ENCODE measurements at places on chromosomes 16 and 17. TPM values are rescaled to one million over a fixed set of nuclear protein-coding genes. Genes with fewer than 3 reads are reported as not detected.

DNA sequence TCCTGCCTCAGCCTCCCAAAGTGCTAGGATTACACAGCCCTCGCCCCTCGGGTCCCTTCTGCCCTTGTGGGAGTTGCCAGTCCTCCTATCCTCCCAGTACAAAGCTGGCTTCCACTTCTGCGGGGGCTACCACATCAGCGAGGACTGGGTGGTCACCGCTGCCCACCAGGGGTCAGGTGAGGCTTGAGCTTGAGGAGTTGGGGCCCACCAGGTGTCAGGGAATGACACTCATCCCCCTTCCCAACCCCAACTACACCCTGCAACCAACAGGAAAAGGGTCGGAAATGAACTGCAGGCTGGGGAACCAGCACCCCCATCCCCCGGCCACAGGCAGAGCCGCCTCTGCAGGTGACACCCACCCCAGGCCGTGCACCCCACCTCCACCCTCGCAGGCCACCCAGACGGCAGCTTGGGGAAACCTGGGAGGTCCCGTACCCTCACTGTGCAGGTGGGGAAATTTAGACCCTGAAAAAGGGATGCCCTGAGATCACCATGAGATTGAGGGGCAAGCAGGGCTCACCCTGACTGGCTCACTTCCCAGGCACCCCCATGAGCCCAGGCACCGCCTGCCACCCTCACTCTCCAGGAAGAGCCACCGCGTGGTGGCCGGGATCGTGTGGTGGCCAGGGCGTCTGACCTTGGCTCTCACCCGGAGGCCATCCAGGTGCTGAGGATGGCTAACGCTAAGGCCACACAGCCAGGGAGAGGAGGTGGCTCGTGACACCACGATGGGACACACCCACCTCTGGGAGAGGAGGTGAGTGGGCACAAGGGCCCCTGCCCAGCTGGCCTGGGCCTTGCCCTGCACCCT is 8.0 kb downstream of the CTRB1 start:
- no peak for DNase-seq

GRCh38 chr17:3693829-3694231 is 2.1 kb downstream of the P2RX5 start:
- DNase-seq, result no peak

ERAL1 gene
- 80.2 TPM for polyA plus RNA-seq

GRCh38 chr16:964356-965035 is 6.3 kb downstream of the LMF1 start:
- no peak for DNase-seq

DNA sequence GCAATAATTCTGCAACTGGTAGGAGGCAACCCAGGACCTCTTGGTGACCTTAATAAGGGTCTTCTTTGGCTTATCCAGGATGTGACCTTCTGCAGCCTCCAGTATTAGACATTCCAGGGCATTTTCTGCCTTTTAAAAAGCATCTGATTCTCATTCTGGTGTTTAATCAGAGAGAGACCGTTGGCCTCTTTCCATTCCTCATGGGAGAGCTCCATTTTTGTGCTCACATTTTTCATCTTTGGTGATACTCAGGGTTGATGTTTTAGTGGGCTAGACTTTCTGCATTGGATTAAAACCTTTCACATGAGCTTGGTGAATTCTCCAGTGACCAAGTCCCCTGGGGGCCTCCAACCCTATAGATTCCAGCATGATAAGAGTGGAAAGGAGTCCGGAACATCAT is 150.2 kb upstream of the CACNG5 start:
- DNase-seq, result no peak

- no peak for DNase-seq
Measured at GRCh38 chr16:87432330-87432915, 40.3 kb downstream of the MAP1LC3B start.

- no peak for DNase-seq
Measured at GRCh38 chr17:78684026-78684425, 98.0 kb downstream of the CYTH1 start.

SLC35G3 gene
- polyA plus RNA-seq, result not detected

GRCh38 chr16:13178318-13178717 is 276.9 kb downstream of the SHISA9 start:
- DNase-seq, result no peak

GRCh38 chr17:4788159-4788806 is 481 bp upstream of the GLTPD2 start:
- no peak for DNase-seq

KRT31 gene
- polyA plus RNA-seq, result not detected

TBC1D3C gene
- polyA plus RNA-seq, result not detected

DNA sequence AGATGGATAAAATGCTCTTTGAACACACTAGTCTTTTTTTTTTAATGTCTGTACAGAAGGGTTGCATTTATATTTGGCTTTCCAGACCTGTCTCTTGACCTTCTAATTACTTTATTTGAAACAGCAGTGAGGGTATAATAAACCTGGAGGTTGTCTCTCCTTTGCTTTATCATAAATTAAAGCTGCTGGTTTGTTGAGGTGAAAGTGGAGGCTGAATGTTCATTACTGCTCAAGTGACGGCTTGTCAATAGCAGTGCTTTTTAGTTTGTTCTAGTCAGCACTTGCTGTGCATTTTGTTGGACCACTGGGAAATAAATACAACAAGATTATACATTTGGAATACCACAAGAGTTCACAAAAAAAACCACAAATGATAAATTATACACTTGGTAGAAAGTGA is 264.2 kb downstream of the IRX3 start:
- no peak for DNase-seq

DNA sequence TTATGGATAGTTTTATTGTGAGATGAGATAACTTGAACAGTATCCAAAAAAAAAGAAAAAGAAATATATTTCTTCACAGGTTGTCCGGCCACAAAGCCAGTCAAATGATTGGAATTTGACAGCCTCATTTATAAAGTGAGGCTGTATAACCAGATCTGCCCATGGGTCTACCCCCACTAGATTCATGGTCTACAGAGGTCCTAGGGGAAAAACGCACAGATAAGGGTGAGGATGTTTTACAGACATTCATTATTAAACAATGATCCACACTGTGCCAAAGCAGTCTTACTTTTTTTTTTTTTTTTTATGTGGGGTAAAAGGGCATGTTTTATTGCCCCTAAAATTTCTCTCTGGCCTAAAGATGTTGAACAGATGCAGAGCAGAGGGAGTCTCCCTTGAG is 1503.0 kb upstream of the CDH8 start:
- no peak for DNase-seq

KRT24 gene
- polyA plus RNA-seq, result not detected

- peak; percentile 36 for DNase-seq
Measured at GRCh38 chr16:80197741-80198201, 343.0 kb upstream of the DYNLRB2 start.

- DNase-seq, result no peak
Measured at GRCh38 chr16:85882181-85882810, 16.7 kb upstream of the IRF8 start.

GRCh38 chr16:23082161-23082788 is 67.0 kb downstream of the USP31 start:
- peak; percentile 44 for DNase-seq

DNA sequence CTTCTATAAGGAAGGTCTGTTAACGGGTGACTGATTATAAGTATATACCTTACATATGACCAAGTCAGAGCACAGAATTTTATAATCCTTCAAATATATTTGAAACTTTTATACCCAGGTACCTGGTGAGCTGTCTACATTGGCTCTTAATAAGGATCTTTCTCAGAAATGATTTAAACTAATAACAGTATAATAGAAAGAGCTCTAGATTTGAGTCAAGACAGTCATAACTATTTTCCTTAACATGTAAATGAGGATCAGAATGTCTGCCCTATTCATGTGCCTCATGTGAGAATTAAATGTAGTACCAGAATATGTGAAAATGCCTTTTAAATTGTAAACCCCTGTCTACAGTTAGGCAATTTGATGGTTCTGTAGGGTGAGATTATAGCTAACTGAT is 14.5 kb downstream of the CBFB start:
- no peak for DNase-seq

- no peak for DNase-seq
Measured at GRCh38 chr16:9039210-9039609, 52.2 kb upstream of the HAPSTR1 start.

- DNase-seq, result no peak
Measured at GRCh38 chr17:74394275-74394950, 27.1 kb downstream of the GPR142 start.

PIPOX gene
- 0.49 TPM for polyA plus RNA-seq

GRCh38 chr17:76561332-76561731 is 21.5 kb downstream of the PRCD start:
- no peak for DNase-seq

- no peak for DNase-seq
Measured at GRCh38 chr16:28182183-28182582, 29.6 kb downstream of the XPO6 start.

- DNase-seq, result no peak
Measured at GRCh38 chr17:60941028-60941427, 263.4 kb downstream of the BCAS3 start.

TP53I13 gene
- 50.5 TPM for polyA plus RNA-seq

DNA sequence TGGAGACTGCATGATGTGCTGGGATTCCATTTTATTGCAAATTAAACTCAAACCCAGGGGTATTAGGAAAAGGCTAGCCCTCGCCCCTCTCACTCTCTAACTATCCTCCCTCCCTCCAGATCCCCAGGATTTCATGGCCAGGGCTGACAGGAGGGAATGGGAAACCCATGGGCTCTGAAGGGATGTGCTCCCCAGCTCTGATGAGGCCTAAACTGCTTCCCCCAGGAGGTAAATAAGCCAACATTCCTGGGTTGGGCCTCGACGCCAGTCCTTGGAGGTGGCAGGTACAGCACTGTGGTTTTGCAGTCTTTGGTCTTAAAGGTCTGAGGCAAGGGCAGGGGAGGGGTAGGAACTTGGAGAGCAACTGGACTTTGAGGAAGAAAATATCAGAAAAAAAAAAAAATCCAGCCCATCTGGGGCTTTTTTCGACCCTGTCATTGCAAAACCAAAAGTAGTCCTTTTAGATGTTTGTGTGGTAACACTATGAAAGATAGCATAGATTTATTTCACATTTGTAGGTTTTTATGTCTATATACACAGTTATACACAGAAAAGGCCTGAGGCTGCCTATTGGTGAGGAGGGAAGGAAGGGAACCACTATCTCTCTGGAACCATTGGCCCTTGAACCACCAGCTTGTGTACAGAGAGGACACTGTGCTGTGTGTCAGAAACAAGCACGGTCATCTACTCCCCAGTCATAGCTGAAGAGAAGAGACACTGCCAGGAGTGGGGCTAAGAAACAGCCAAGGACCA is 12.0 kb downstream of the C17orf113 start:
- no peak for DNase-seq

HEATR9 gene
- polyA plus RNA-seq, result not detected

PIGS gene
- 53.3 TPM for polyA plus RNA-seq

- peak; percentile 29 for DNase-seq
Measured at GRCh38 chr16:83701494-83701893, 106.3 kb upstream of the HSBP1 start.

GRCh38 chr16:2710021-2710710 is 9.9 kb downstream of the PRSS27 start:
- DNase-seq, result no peak

- no peak for DNase-seq
Measured at GRCh38 chr17:247767-248166, 66.3 kb upstream of the DOC2B start.

GRCh38 chr17:28317099-28317965 is 1.7 kb upstream of the TMEM97 start:
- DNase-seq, result no peak

- no peak for DNase-seq
Measured at GRCh38 chr17:79050551-79050950, 24.1 kb upstream of the ENGASE start.

- peak; percentile 13 for DNase-seq
Measured at GRCh38 chr16:49348408-49349176, 25.0 kb upstream of the C16orf78 start.

- no peak for DNase-seq
Measured at GRCh38 chr17:18108401-18109312, at the start of gene MYO15A. Gene MYO15A, plus strand, starts transcription at chr17:18108756. Its CDS starts 10,045 bp downstream, at chr17:18118801.

GRCh38 chr17:5526821-5527598 is 40.6 kb downstream of the MIS12 start:
- DNase-seq, result peak; percentile 81

DNA sequence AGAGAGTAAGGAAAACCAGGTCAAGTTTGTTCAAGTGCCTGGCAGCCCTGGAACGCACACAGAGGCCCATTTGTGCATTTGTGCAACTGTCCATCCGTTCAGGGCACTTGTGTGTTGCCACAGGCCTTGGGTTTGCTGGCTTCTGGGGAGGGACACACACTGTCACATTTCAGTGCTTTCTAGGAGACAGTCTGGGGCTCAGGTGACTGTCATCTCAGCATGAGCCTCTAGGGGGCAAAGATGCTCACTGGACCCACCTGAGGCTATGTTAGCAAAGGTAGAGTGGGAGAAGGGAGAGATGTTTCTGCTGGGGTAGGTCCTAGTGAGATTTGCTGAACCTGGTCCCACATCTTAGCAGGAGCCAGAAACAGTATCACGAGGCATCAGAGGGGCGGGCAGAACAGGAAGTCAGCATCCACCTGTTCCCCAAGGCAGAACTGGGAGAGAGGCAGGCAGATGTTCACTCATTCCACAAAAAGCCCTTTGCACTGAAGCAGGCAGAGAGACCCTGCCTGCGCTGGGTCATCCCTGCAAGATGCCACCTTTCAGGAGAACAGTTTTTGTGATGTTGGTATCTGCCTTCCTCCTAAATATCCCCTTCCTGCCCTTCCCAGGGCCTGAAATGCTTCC is 48.5 kb downstream of the RAI1 start:
- peak; percentile 79 for DNase-seq

GRCh38 chr17:75552425-75553294 is 27.2 kb downstream of the LLGL2 start:
- no peak for DNase-seq

DNA sequence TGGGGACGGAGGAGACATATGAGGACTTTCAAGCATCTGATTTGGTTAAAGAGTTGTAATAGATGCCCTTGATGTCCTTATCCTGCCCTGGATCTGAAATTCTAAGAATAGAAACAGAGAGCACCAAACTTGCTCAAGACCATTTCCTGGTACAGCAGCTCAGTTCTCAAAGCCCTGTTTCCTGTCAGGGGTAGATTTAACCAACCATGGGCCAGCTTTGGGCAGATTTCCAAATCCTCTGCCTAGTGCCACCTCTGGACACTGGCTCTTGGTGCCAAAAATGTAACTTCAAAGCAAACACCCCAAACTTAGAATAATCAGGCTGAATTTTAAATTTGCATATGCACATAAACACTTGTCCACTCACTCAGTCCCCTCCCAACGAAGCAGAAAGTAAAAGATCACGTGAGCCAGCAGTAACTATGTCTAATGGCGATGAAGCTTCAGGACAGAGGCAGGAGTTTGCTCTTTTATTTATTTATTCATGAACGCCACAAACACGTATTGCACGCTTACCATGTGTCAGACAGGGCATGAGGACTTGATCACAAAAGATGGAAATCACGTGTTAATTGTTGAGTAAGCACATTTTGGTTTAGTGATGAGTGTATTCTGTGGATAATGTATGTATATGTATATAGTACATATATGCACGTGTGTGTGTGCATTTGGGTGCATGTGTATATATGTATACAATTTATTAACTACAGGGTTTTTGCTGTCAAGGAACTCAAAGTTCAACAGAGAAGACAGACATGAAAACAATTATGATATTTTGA is 23.1 kb upstream of the SDK2 start:
- DNase-seq, result no peak

GRCh38 chr16:49811644-49812334 is 44.1 kb downstream of the ZNF423 start:
- no peak for DNase-seq

ITGB4 gene
- 30.1 TPM for polyA plus RNA-seq

KCNJ2 gene
- 0.17 TPM for polyA plus RNA-seq

Data from A549 (cell line).